OCI-M1 (cell line): ENCODE measurements at places on chromosomes 5 and 9.

DNA sequence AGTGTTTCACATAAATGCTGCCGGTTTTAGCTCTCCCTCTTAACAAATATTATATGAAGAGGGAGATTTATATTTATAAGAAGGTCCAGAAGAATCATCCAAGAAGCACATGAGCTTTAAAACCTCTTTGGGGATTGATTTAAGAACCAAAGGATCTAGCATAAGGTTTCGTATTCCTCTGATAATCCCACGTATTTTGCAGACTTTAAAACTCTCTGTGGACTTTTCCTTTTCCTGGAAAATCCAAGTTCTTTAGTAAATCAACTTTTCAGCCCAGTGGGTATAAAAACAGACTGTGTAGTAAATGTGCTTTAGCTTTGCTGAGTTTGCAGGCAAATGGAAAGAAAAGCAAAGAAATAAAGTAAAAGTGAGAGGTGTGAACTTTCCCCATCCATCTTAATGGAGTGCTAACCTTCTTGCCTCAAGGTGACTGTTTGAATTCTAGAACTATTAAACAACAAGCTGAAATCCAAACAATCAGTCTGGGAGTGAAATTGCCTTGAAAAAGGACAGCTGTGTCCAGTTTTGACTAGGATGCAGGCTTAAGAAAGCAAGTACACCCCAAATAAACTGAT lies 363.4 kb upstream of the SLC24A2 start:
- DNase-seq: no peak

DNA sequence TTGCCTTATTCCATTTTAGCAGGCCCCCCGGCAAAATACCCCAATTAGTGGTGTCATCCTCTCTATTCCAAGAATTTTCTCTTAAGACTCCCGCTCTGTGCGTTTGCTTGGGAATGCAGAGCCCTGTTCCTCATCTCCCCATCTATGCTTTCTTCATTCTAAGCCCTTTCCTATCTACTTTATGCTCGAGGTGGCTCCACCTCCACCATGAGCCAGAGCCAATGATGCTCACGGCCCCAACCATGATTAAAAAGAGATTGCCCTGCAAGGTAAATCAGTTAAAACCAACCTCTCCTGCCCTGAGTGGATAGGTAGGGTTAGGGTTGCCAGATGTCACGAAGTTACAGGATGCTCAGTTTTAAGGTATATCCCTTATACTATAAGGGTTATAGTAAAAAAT lies 677 bp upstream of the TXNDC15 start:
- DNase-seq: peak; percentile 47

DNA sequence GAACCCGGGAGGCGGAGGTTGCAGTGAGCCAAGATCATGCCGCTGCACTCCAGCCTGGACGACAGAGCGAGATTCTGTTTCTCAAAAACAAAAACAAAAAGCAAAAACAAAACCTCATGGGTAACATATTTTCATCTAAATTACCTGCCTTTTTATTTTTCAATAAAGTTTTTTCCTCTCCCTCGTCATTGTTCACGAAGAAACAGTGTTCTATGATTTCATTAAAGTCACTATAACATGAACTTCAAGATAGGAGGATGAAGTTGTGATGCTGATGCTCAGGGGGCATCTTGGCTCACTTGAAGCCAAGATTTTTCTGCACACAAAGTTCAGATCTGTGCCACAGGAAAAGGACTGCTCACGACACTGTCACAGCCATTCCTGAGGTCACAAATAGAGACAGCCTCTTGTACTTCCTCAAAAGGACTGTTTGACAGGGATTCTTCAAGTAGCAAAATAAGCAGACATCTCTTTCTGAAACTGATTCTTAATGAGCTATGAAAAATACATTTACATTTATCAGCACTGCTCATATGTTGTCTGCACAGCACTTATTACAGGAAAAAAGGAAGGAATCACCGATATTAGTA lies 16.1 kb downstream of the NIPSNAP3B start:
- peak; percentile 48 for DNase-seq

DNA sequence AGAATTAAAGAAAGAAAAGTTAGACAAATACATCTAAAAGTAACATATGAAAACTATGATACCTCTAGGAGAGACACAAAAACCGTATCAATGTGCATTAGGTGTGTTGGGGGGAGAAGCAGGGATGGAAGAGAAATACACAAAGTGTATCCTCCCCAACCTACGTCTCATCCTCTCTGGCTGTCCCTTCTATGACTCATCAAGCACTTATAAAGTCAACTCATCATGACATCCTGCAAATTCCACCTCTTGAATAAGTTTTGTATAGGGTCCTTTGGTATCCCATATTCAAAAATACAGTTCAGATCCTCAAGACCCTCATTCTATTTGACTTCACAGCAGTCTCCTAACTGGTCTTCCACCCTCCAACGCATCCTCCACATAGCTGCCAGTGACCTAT lies 917.6 kb upstream of the DMAC1 start:
- no peak for DNase-seq

GRCh38 chr9:111657051-111657450 lies 4.4 kb upstream of the GNG10 start:
- DNase-seq: no peak

- DNase-seq: no peak
Observed at GRCh38 chr5:41510176-41510831, at the start of gene PLCXD3. Gene PLCXD3, minus strand, starts transcription at chr5:41510601. Its CDS starts 75 bp downstream, at chr5:41510526.

DNA sequence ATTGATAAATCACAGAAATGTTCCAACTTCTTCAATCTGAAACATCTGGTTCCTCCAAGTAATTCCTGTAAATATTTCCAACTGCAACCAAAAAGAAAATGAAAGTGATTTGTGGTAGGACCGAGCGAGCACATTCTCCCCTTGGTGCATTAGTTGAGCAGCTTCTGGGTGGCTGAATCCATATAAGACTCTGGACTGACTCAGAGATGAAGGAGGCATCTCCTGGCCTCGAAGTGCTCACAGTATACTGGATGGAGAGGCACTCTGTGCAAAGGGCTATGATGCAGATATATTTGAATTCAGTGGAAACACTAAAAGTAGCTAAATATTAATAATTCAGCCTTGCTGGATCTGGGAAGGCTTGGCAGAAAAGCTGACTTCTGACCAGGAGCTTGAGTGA lies 265.0 kb downstream of the MARCHF11 start:
- peak; percentile 48 for DNase-seq

- DNase-seq: peak; percentile 39
Observed at GRCh38 chr5:1312993-1313833, 18.3 kb upstream of the TERT start.

GRCh38 chr5:118653183-118653582 lies 335.2 kb downstream of the DTWD2 start:
- DNase-seq: no peak

- no peak for DNase-seq
Observed at GRCh38 chr9:107872457-107873192, 383.1 kb upstream of the KLF4 start.

DNA sequence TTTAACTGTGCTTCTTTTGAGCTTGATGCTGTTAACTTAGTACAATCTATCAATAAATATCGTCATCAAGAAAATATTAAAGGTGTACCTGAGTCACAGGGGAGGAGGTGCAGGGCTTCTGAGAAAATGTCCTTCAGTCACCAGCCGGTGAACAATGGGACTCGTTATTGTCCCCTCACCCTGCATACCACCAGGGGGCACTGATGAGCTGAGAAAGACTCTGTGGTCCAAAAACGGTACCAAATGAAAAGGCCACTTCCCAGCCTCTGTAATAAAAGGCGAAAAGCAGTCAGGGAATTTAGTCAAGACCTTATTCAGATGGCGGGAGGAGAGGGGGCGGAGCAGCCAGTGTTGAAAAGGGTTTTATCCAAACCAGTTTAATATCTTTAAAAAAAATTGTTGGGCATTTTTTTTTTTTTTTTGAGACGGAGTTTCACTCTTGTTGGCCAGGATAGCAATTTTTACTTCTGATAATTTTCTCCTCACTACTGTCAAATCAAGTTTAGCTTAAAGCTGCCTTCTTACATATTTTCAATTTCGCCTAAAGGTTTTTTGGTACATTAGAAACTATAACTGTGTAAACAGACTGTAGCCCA lies 271.9 kb upstream of the ADAMTS16 start:
- DNase-seq: peak; percentile 69

- DNase-seq: peak; percentile 65
Observed at GRCh38 chr9:107481035-107481434, 8.5 kb downstream of the KLF4 start.

- DNase-seq: no peak
Observed at GRCh38 chr9:18890372-18890771, 142.6 kb downstream of the SAXO1 start.

DNA sequence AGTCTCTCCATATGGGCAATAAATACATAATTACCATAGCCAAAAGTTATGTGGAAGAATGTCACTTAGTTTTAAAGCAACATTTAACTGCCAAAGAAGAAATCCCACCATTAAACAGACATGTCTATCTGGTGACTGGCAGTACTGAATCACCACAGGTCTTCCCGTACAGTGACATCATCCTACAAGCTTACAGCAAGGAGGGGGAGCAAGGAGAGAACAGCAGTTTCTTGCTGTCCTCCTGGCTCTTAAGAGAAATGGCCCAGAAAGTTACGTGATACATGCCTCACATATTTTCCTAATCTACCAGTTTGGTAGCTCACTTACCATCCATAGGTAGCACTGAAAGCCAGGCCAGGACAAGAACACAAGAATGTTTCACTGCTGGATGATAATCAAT lies 671.0 kb downstream of the DMRTA1 start:
- no peak for DNase-seq

- DNase-seq: no peak
Observed at GRCh38 chr5:78506261-78507024, 142.1 kb downstream of the LHFPL2 start.

- DNase-seq: no peak
Observed at GRCh38 chr9:85676790-85677189, 65.0 kb downstream of the AGTPBP1 start.

DNA sequence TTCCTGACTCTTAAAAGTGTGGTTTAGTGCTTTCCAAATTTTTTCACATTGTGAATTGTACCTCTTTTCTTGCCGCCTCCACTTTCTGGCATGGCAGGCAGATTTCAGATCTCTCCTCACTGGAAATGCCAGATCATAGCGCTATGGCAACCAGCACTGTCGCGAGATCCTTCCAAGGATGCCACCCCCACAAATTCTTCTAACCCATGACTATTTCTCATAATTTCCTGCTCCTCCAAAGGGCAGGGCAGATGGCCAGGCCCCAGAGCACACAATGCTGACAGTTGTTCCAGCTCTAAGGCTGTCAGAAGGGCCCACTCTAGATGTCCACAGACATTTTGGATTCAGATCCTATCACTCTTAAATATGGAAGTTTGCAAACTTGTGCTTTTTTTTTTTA lies 446.2 kb upstream of the RIOK2 start:
- DNase-seq: no peak

DNA sequence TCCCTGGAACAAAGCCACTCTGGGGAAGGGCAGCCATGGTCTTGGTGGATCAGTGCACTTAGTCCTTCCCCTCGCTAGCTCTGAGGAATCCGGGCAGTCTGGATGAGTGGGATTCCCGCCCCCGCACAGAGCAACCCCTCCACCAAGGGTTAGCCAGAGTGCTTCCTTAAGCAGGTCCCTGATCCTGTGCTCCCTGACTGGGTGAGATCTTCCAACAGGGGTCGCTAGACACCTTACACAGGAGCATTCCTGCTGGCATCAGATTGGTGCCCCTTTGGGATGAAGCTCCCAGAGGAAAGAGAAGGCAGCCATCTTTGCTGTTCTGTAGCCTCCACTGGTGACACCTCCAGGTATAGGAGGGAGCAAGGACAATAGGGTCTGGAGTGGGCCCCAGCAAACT lies 228.8 kb downstream of the AP3B1 start:
- DNase-seq: no peak

- peak; percentile 15 for DNase-seq
Observed at GRCh38 chr5:7592910-7593309, 197.0 kb downstream of the ADCY2 start.

- DNase-seq: no peak
Observed at GRCh38 chr5:180982008-180982741, 6.5 kb upstream of the BTNL3 start.

- DNase-seq: no peak
Observed at GRCh38 chr5:140631831-140632365, 1.1 kb downstream of the CD14 start.

- DNase-seq: no peak
Observed at GRCh38 chr5:27814983-27815382, 776.6 kb upstream of the CDH9 start.

DNA sequence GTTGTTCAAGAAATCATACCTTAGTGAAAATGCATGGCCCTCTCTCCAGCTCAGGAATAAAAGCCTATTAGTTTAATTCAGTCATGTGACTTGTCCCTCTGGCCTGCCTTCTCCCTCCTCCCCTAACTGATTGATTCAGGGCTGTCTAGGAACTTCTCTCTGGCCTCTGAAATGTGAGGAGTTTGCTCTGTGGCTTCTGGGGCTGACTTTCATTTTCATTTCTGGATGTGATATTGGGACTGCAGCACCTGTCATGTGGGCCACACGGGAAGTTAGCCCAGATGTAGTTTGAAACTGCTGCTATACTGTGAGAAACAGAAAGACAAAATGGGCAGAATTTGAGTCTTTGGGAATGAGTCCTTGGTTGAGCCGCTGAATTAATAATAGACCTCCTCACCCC lies 44.8 kb downstream of the PARP8 start:
- DNase-seq: peak; percentile 95

- DNase-seq: no peak
Observed at GRCh38 chr5:61619777-61620518, 287.9 kb downstream of the ZSWIM6 start.

DNA sequence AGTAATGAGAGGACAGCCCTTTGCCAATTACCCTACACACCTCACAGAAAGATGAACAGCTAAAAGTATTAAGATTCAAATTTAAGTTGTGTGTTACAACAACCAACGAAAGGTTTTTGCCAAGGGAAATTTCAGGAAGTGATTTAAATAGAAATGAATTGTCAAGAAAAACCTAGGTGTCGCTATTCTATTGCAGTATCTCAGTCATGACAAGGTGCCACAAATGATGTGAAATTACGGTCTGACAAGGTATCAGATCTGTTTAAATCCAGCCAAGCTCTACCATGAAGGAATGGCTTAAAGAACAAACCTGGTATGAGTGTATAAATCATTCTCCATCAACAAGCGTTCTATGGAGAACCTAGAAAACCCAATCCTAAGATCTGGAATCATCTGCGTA lies 189.7 kb downstream of the ATPSCKMT start:
- DNase-seq: no peak

GRCh38 chr5:115583474-115583873 lies 18.8 kb downstream of the TICAM2 start:
- no peak for DNase-seq

DNA sequence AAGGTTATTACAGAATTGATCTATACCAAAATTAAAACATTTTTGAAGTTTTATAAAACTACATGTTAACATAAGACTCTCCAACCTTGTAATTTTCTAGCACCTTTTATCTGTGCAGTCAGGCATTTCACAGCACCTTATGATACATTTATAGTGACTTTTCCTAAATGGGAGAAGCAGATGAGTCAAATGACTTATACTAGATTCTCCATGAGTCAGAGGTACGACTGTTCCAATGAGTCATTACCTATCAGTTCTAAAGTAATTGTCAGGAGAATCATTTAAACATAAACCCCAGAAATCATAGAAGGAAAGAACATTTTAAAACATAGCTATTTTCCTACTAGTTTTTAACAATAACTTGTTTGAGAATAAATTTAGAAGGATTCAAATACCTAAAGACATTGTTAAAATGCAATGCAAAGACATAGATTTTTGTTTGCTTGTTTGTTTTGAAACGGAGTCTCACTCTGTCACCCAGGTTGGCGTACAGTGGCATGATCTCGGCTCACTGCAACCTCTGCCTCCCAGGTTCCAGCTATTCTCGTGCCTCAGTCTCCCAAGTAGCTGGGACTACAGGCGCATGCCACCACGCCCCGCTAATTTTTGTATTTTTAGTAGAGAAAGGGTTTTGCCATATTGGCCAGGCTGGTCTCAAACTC lies 34.7 kb upstream of the DMXL1 start:
- DNase-seq: no peak

- DNase-seq: peak; percentile 87
Observed at GRCh38 chr9:99076483-99077171, 28.3 kb upstream of the TGFBR1 start.
